ENCODE measurements at places on chromosomes 5 and 9.

DNA sequence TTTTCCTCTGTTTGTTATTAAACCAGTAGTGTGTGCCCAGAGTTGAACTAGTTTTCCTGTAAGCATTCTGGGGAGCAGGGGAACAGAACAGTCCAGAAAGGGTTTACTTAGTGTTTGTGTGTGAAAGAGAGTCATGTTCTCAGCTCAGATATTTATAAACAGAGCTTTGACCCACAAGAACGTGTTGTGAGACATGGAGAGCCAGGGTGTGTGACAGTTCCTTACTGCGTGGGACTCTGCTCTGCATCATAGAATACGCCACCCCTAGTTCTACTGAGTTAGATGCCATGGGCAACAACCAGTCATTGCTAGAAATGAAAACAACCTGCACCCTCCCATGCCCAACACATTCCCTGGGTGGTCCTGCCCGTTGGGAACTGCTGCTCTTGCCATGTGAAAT is 330.7 kb downstream of the NDUFS4 start:
- DNase-seq = no peak

GRCh38 chr5:99081711-99082110 is 152.9 kb upstream of the CHD1 start:
- DNase-seq = no peak

DNA sequence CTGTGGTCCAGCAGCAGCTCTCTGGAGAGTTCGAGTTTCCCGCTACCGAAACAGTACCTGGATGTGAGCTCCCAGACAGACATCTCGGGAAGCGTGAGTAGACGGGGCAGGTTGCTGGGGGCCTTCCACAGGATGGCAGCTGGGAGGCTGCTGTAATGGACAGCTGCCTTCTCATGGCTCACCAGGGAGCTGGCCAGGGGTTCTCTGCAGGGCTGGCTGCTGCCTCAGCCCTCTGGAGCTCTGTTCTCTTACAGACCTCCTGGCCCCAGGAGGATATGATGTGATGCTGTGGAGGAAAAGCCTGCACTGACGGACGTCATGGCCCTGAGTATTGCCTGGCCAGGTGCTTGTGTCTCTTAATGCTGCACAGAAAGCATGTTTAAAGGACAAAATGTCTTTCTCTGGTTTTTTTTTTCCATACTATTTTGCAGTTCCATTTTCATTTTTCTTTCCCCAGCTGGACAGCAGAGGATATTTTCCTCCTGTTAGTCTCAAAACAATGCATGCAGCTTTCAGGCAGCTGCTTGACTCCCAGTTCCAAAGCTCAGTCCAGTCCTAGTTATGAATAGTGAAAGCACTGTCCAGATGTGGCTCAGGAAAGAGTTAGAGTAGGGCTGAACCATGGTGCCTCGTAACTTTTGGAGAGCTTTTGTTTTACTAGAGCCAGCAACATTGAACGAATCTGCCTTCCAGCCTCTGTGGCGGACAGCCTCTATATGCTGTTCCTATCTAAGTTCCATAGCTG is 77.5 kb upstream of the RARS1 start:
- no peak for DNase-seq

- no peak for DNase-seq
These were observed 20.5 kb downstream of the SLC1A1 start for GRCh38 chr9:4510546-4511322.

- no peak for DNase-seq
These were observed 51.2 kb upstream of the ZNF608 start for GRCh38 chr5:124797665-124798087.

All from brain microvascular endothelial cell (primary cell).